Fibroblast of skin of back (primary cell): ENCODE measurements at places on chromosomes 4 and X.

GRCh38 chr4:15003401-15003890 is 1.2 kb downstream of the CPEB2 start:
- peak; percentile 37 for DNase-seq

GRCh38 chr4:52959541-52959940 is 97.4 kb downstream of the RASL11B start:
- DNase-seq: peak; percentile 66

DNA sequence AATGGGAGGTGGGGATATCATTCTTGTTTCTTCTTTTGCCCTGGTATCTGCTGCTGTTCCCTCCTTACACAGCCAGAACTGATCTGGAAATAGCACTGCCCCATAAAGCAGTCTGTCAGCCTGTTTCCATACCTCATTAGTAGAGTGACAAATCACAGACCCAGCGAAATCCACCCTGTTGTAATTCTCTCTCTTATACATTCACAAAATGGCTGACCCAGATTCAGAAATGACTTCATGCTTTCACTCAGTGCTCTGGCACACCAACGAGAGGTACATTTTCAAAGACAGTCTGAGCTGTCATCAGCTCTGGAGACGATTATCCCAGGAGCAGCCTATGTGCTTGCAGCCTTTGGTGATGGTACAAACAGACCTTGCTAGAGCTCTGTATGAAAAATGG is 164.6 kb downstream of the AFF2 start:
- no peak for DNase-seq

DNA sequence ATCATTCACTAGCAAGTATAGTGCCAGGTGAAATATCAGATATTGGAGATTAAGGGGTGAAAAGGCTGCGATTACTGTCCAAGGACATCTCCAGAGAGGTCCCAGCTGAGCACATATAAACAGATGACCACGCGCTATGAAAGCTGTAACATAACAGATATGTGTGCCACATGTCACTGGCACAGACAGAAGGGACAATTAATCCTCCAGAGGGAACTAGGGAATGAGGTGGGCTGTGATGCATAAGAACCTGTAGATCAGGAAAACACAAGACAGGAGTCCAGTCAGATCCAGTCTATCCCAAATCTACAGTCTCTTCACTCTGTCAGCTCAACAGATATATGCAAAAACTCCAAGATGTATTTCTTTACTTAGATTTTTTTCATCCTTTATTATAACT is 157.2 kb downstream of the LDB2 start:
- DNase-seq: no peak

DNA sequence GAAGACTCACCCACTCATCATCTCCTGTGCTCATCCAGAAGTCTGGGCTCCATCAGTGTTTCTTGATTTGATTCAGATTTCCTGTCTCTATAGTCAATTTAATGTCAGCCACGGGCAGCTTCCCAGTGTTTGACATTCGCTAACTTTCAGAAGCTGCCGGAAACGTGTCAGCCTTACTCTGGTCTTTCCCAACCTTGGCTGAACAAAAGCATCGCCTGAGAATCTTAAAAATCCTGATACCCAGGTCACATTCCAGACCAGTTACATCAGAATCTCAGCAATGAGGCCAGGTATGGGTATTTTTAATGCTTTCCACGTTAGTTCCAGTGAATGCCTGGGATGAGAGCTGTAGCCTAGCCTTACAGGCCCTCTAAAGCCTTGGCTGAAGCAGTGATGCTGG is 233.8 kb downstream of the FRMPD4 start:
- DNase-seq: peak; percentile 40

DNA sequence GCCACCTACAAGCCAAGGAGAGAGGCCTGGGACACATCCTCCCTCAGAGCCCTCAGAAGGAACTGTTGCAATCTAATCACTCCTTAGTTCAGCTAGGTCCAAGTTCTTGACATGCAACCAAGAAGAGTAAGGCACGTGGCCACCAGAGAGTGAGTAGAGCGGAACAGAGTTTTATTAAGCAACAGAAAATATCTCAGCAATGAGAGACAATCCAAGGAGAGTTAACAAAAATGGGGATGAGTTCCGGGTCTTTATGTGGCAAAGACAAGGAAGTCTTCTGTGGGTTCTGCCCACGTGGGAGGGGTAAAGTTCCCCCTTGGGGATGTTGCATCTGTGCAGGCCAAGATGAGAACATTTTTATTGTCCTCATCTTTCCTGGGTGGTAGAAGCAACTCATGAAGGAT is 38.5 kb upstream of the PROM1 start:
- DNase-seq: no peak

DNA sequence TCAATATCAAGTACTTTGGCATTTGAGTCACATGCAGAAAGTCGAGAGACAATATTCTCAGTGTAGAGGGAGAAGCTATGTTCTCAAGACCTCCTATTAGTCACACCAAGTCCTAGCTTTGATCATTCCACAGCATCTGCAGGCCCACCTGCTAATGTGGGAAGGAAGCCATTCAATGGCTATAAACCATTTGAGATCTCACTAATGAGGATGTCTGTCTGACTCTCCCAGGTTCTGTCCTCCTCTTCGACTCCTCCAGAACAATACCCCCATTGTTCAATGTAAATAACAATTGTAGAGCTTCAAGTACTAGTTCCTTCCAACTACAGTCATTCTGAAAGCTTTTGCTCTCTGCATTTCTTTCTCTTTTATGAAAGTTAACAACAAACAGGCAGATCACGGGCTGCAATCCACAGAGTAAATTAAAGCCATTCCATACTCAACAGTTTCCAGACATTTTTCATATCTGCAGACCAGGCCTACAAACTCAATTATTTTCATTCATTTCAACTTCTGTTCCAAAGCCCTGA is 140.2 kb upstream of the EDNRA start:
- DNase-seq: peak; percentile 57
